Fibroblast of villous mesenchyme (primary cell): ENCODE measurements at places on chromosomes 13 and 19. TPM values are rescaled to one million over a fixed set of nuclear protein-coding genes. Genes with fewer than 3 reads are reported as not detected.
A peak's percentile ranks its signal among the peaks of the same experiment; 100 is the strongest.

Gene SLITRK6
- total RNA-seq, result 0.32 TPM in 1 of 2 replicates, not detected in the other

GRCh38 chr13:109182777-109183465, 553.5 kb downstream of the MYO16 start:
- DNase-seq, result no peak

DNA sequence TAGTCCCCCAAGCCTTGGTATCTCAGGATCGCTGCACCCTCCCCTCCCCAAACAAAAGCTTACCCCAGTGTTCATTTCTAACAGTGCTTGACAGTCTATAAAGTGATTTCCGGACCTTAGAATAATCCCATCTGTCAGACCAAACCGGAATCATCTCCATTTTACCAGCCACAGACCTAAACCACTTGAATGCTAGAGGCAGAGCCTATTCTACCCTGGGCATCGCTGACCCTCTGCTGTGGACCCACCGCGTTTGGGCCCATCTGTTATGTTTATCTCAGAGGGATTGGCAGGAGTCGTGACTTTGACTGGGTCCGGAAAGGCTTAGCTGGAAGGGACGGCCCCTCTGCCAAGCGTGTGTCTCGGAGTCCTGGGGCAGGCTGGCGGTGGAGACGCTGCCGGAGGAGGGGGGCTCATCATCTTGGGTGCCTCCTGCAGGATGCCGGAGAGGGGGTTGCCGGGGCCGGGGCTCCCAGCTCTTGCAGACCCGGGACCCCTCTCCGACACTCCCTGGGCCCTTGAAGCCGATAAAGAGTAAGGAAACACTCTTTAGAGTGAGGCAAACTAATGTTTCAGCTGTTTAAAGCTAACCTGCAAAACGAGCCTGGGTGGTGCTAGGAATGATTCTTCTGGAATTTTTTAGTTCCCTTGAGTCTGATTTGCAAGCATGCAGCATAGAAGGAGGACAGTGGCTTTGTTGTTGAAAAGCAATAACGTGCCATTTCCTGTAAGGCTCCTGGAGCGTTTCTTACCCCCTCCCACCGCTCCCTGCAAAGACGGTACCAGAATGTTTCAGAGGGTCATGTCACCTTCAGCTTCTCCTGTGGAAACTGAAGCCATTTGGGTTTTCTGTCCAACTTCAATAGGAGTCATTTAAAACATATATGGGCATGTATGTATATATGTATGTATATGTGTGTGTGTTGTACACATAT, 1.3 kb downstream of the SLC25A42 start:
- peak; percentile 11 for DNase-seq

DNA sequence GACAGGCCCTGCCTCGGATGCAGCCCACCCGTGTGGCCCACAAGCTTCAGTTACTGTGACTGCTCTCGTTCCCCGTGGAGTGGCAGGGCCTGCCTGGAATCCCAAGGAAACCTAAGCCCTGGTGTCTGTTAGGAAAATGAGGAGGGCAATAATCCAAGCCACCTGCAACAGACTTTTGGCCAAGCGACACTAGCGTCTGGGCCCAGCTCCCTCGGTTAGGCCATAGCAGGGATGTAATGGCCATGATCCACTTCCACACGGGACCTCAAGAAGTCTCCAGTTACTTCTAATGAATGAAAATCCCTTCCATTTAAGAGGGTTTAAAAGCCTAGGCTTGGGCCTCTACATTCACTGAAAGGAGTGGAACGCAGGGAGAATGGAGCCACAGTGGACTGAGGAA, 8.9 kb downstream of the ZC3H4 start:
- no peak for DNase-seq

GRCh38 chr13:104683789-104684188, 1617.6 kb upstream of the SLC10A2 start:
- no peak for DNase-seq

DNA sequence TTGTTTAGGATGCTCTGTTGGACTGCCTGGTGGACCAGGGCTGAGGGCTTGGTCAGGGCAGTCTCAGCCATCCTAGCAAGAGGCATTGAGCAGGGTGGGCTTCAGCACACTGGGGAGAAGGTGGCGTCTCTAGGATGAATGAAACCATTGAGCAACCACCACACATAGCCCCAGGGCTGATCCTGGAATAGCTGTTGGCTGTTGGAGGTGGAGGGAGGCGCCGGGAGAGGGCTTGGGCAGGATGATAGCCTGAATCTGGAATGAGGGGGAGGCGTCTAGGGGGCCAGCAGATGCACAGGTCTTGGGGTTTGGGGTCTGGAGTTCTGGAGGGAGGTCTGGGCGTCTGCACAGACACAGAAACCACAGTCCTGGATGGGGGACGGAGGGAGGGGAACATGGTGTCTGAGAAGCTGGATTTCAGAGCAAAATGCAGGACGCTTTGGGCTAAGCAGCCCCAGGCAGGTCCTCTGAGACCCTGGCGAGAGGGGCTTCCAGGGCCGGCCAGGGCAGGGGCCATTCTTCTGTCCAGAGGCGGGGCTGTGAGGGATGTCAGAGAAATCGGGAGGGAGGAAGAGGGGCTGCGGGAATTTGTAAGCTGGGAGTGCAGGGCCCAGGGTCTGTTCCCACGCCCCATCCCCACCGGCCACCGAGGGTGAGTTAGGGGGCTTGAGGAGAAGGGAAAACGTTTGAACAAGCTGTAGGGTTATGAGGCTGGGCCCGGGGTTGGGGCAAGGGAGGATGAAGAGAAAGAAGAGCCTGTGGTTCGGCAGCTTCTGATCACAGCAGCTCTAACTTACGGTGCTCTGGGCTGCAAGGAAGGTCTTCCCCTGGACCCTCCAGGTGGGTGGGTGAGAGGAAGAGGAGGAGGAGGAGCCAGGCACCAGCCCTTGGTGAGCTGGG, 5.2 kb downstream of the TRAPPC5 start:
- no peak for DNase-seq

Gene CACNG8
- total RNA-seq, result under 0.01 TPM in 1 of 2 replicates, not detected in the other

Gene SBNO2
- 69.5 and 69.9 TPM in 2 replicates for total RNA-seq

- DNase-seq, result peak; percentile 88
These were observed 62.1 kb downstream of the DGKH start for GRCh38 chr13:42110410-42111155.
